ENCODE measurements at places on chromosomes 3 and 15.

- no peak for DNase-seq
These were observed 51.4 kb upstream of the SOX2 start for GRCh38 chr3:181660337-181660736.

DNA sequence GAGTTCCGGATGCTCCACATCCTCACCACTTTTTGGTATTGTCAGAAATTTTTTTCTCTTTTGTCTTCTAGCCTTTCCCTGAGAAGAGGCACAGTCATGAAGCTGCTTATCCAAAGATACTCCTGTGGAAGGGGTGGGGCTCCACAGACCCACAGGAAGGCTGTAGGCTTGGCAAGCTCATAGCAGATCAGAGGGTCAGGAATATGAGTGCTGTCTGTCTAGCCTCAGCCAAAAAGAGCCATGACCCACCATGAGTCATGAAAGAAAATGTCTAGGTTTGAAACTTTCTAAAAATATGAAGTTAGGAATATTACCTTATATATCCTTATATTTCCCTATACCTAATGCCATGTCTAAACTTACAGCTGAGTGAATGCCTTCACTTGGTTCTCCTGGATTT, 118.2 kb upstream of the THBS1 start:
- DNase-seq = no peak

DNA sequence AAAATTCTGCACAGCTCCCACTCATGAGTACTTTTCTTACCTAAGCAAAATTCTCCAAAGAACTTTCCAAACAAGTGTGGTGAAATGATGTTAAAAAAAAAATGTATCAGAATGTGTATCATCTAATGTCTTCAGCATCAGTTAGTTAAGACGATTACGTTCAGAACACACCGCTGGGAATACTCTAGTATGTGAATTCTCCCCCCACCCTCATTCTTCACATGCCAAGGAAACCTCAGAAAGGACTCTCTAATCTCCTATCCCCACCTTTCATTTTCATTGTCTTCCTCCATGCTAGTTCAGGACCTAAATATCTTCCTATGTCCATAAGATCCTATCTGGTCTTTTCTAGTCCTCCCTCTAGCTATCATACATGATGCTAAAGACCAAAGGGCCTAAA, 457.4 kb downstream of the SHQ1 start:
- DNase-seq = no peak

DNA sequence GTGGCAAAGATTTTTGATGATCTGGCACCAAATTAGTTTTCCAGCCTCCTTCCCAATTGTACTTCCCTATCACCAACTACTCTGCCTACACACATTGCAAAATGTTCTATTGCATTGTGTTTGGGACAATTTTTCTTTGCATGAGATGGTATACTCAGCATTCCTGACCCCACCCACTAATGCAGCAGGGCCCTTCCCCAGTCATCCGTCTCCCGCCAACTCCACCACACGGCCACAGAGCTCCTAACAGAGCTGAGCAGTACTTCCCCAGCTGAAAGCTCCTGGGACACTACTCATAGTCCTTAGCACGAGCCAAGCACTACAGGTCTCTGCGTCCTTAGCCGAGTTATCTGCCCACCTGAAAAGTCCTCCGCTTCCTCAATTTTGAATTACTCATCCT, 34.2 kb downstream of the TXNRD3 start:
- no peak for DNase-seq

DNA sequence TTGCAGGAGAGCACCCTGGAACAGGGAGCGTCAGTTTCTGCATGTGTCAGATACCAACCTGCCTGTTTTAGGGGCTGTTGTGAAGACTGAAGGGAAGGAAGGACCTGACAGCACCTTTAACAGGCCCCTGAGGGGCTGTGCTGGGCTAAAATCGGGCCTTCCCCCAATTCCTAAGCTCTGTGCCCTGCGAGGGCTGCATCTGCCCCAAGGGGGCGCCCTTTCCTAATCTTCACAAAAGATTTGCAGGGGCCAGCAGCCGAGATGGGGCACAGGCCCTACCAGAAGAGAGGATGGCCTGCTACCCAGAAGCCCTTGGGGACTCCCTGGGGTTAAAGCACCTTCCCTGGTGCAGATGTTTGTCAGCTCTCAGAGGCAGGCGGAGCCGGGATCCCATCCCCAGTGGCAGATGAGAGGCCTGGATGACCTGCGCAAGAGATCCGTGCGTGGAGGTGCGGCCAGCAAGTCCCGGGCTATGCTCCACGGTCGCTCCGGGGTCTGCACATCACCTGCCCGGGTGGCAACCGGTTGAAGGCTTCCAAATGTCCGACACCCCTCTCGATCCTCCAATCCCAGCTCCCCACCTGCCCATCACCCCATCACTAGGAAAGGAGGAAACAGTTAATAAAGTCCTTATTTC, 53.6 kb downstream of the RHCG start:
- peak; percentile 27 for DNase-seq

DNA sequence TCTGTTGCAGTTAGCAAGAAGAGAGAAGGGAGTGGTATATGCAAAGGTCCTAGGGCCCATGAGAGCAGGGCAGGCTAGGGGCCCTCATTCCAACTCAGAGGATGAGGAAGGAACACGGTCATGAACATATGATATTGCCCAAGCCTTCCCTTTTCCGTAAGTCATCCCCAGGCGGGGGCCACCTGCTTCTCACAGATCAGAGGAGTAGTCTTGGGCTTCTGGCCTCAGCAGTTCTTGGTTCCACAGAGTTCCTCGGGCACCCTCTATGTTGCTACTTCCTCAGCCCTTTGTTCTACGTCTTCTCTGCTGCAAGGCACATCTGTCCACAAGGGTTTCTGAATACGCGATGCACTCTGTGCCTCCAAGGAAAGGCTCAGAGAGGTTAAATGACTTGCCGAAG, 25.3 kb downstream of the EPHB3 start:
- no peak for DNase-seq

DNA sequence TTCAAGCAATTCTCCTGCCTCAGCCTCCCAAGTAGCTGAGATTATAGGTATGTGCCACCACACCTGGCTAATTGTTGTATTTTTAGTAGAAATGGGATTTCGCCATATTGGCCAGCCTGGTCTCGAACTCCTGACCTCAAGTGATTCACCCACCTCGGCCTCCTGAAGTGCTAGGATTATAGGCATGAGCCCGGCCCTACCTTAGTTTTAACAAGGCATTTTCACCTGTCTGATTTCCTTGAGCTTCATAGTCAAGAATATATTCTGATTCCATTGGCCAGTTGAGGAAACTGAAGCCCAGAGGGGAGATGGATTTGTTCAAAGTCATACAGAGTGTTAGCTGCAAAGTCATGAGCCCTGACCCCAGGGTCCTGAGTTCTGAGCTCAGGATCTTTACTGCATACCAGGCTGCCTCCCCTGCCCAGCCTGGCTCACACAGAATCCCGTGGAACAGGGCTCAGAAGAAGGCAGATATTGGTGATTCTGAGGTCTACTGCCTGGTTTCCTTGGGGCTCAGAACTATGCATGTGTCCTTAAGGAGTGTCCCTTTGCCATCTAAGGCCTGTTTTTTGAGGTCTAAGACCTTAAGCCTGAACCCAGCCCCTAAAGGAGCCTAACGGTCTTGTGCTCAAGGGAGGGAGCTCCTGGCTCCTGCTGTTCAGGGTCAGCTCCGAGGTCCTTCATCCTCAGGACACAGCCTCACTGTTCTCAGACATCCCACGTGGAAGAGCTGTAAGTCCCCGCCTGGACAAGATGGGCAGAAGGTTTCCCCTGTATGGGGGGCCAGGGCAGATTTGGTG, 134.4 kb downstream of the SMAD6 start:
- no peak for DNase-seq

DNA sequence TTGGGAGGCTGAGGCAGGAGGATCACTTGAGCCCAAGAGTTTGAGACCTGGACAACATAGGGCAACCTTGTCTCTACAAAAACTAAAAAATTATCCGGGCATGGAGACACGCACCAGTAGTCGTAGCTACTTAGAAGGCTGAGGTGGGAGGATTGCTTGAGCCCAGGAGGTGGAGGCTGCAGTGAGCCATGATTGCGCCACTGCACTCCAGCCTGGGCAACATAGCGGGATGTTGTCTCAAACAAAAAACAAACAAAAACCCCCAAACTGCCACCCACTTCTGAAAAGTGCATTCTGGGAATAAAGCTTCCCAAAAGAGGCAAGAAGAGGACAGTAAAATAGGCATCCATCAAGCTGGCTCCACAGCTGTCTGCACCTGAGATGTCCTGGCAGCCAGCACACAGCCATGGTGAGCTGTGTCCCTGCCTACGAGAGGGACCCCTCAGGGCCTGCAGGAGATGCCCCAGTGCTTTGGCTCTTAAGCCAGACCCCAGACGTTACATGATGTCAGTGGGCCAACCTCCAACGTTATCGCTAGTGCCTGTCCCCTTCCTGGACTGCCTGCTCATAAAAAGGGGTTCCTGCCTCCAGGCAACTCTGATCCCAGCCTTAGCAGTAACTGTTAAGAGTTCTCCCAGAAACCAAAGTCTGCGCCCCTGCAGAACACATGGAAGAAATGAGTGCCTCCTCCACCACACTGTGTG, 101.1 kb downstream of the LRIG1 start:
- no peak for DNase-seq

DNA sequence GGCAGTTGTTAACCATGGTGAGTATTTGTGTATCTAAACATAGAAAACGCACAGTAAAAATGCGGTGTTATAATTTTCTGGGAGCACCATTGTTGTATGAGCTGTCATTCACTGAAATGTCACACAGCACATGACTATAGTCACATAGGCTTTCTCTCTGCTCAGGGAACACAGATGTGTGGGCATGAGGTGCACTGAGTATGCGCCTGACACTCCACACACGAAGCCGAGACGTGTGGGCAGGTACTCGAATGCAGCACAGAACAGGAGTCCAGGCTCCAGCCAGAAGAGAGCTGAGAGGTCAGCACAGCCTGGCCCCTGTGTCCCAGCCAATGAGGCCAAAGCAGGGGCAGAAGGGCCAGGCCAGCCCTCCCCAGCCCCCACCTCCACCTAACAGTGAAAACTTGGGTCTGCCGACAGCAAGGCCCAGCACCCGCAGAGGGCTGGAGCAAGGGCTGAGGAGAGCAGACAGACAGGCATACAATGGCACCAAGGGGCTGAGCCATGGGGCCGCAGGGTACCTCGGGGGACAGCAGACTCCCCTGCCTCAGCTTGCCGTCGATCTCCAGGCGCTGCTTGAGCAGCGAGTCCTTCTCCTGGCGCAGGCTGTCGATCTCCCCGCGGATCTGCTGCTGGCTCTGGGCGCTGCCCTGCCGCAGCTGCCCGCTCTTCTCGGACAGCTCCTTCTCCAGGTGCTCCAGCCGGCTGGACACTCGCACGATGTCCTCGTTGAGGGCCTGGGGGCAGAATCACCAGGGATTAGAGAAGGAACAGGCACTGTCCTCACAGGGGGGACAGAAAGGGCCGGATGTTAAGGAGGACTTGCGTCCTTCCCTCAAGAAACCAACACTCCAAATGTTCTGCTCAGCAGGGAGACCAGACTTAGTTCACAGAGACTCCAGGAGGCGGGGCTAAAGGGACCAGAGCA, 24.0 kb downstream of the KIF7 start:
- DNase-seq = peak; percentile 47

- no peak for DNase-seq
These were observed 50.4 kb downstream of the PDCD6IP start for GRCh38 chr3:33848624-33849347.

DNA sequence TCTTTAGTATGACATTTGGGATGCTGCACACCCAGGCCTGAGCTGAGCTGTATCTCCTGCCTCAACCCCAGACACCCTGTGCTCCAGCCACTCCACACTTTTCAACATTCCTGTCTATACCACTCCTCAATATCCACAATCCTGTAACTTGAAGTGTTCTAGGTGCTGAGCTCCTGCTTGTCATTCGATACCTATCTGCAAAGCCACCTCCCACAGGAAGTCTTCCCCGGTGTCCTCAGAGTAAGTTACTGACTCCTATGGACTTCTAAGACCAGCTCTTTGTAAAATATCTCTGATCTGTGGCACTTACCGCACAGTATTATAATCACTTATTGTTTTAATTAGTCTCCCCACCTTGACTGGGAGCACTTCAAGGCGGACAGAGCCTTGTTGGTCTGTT, 1.2 kb upstream of the CAV3 start:
- DNase-seq = no peak

- no peak for DNase-seq
These were observed 604.3 kb downstream of the FGF12 start for GRCh38 chr3:192122832-192123594.

- no peak for DNase-seq
These were observed 15.5 kb downstream of the ZDHHC3 start for GRCh38 chr3:44960387-44961026.

DNA sequence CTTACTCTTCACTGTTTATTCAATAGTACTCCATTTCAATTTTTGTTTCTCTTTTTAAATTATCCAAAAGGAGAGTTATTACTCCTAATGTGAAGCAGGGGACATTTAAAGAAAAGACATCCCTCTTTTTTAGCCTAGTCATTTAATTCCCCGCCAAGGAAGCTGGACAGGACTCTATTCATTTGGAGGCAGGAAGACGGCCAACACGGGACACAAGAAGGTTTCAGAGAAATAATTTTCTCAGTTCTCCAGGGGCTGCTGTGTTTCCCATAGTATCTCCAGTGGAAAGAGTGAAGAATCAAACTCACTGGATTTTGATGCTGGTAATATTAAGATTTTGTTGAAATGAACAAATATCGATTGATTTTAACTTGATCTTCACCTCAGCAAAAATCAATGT, 833.7 kb downstream of the ROBO2 start:
- DNase-seq = no peak

GRCh38 chr15:25070353-25070963, 115.7 kb downstream of the SNRPN start:
- DNase-seq = no peak

- no peak for DNase-seq
These were observed 67.6 kb upstream of the GCNT3 start for GRCh38 chr15:59543721-59544547.

DNA sequence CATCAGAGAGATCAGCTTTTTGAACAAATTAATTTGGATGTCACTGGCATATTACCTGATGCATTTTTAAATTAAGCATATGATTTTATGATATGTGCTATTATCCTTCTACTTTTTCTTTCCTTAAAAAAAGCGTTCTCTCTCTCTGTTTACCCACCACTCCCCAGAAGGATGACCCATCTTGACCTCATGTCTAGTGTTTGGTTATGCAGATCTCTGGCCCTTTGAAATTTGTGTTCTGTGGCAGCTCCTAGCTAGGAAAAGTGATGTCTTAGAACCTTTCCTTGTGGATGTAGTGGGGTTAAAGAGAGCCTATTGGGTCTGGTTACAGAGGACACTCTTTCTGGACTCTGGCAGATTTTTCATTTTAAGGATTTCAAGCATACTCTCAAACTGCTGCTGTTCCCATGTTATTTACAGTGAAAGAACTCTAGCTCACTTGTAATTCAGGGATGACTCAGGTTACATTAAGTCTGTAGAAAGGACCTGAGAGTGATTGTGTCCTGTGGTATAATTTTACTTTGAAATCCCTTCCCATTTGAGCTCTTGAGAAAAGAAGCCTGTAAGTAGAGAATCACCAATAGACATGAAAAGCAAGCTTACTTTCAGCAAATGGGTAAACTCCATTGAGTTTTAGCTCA, 23.8 kb downstream of the ARHGEF26 start:
- DNase-seq = no peak

DNA sequence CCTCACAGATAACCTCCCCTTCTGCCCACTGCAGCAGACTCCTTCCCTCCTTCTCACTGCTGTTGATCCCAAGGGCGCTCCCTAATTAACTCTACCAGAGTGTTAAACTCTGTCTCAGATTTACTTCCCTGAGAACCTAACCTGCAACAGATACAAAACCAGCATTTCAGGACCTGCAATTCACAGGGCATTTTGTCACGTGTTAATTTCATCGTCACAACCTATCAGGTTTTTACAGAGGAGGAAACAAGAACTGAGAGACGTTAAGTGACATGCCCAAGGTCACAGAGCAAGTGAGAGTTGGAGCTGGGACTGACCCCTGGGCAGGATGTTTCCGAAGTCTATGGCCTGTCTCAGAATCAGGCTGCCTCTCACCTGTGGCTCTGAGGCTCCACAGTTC, 223.9 kb downstream of the UACA start:
- DNase-seq = no peak
